SJSA1 (cell line): ENCODE measurements at places on chromosomes 6 and 20. TPM values are rescaled to one million over a fixed set of nuclear protein-coding genes. Genes with fewer than 3 reads are reported as not detected.

The IP6K3 gene
- total RNA-seq, result 5.2 and 5.3 TPM in 2 replicates

The SYNDIG1 gene
- total RNA-seq, result not detected in 2 replicates

The NOX3 gene
- not detected in 2 replicates for total RNA-seq

- no peak for DNase-seq
Observed at GRCh38 chr20:60261333-60261732, 303.1 kb downstream of the CDH26 start.

GRCh38 chr6:148954934-148955333, 208.1 kb downstream of the UST start:
- DNase-seq, result no peak
